ENCODE measurements at places on chromosomes 3 and 15.
A peak's percentile ranks its signal among the peaks of the same experiment; 100 is the strongest.

DNA sequence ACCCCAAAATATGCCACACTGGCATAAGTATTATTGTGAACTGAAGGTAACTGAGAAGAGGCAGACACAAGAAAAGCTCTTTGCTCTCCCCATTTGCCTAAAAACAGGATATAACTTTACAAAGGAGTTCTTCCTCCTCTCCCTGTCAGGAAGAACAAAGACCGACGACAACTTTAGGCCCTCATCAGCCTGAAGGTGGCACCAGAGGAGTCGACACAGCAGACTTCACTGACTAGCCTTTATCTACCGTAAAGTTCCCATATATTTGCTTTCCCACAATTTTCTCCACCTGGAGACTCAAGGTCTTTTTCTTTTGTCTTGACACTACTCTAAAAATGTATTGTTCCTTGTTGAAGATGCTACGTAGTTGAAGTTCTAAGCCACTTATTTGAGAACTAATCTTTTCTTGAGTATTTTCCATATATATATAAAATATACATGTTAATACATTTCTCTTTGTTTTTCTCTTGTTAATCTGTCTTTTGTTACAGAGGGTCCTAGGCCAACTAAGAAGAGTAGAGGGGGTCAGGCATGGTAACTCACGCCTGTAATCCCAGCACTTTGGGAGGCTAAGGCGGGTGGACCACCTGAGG, 16.2 kb upstream of the XIRP1 start:
- peak; percentile 10 for DNase-seq

DNA sequence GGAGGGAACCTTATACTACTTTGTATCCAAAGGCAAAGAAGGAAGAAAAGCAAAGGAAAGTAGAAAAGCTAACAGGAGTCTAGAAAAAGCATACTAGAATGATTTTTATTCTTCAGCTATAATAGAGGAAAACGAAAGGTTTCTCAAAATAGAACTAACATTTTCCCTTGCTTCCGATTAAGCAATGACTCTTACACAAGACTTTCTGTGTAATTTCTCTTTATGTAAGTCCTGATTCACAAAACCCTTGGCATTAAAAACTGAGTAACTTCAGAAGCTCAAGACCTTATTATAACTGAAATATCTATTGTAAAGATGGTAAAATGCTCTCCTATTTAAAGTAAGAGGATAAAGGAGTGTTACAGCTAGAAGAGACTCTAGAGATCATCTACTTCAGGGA, 97.4 kb downstream of the DTWD1 start:
- DNase-seq: peak; percentile 52

DNA sequence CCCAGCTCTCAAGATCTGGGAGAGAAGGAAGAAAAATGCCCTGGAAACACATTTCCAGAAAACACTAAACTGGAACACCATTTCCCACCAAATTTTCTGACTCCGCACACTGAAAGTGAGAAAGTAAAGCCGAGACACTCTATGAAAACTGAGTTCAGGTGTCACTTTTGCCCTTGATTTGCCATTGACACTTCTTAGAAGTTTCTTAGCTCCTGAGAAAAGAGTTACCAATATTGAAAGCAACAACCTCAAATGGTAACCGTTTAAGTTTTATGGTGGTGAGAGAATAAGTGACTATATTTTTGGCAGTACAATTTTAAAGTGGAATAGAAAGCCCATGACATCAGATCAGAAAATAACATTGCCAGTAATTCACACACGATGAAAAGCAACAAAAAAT, 39.0 kb downstream of the CD86 start:
- DNase-seq: no peak

DNA sequence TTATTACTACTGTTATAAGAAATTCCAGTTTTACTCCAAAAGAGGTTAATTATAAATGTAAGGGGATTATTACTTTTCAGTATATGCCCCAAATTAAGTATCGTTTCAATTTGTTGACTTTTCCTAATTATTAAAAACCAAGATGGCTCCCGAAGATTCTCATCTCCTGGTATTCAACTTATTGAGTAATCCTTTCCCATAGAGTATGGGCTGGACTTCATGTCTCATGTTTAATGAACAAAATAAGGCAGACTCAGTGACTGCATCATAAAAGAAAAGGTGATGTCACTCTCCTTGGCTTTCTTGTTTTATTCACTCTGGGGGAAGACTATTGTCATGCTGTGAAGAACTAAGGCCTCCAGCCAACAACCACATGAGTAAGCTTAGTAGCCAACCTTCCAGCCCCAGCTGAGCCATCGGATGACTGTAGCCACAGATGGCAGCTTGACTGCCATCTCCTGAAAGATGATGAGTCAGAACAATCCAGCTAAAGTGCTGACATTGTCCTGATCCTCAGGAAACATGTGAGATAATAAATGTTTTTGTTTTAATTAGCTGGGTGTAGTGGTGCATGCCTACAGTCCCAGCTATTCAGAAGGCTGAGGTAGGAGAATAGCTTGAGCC, 17.3 kb downstream of the IGF2BP2 start:
- no peak for DNase-seq

DNA sequence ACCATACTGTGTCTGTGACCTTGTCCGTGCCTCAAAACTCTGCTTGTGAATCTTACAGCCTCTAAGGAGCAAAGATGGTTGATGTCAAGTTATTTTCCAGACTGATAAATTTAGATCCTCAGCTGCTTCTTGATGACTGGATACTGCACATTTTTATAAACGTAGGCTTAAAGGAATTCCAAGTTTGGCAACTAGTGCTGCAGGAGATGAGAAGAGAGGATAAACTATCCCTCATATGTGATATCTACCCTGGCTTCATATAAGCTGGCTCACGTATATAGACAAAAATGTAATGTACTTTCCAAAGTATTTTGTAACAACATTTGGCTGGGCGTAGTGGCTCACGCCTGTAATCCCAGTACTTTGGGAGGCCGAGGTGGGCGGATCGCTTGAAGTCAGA, 89.6 kb downstream of the GMPS start:
- peak; percentile 15 for DNase-seq

DNA sequence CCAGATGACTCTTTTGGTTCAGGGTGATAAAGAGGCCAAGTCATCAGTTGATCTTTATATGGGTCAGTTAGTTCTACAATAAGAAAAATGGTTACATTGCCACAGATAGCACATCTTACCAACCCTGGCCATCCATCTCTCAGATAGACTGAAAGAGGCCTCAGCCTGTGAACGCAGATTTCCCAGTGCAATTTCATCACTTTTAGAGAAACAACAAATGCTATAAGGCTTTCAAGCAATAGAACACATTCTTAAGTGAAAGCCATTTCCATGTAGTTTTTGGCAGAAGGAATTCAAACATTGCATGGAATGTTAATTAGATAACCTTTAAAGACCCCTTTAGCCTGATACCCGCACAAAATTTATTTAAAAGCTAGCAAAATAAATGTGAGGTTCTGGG, 200.6 kb upstream of the ZBTB20 start:
- DNase-seq: no peak

GRCh38 chr15:65952391-65953053, 83.2 kb downstream of the RAB11A start:
- no peak for DNase-seq

- DNase-seq: no peak
These were observed 4.9 kb downstream of the TMED3 start for GRCh38 chr15:79315623-79316328.

DNA sequence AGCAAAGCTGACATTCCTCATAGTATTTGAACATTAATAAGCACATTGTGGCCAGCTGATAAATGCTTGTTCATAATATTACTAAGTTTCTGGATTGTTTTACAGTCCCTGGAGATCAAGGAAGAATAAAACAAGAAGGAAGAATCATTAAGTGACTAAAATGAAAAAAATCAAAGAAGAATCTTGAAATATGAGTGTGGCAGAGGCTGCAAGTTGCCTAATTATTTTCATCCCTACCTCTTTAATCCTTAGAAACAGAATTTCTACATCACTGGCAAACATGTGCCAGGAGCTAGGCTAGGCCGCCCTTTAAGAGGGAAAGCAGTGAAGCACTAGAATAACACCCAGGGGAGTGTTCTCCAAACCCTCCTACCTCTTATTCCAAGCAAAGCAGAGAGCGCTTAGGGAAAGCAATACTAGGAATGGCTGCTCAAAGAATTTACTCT, 98.9 kb downstream of the MAGI1 start:
- DNase-seq: no peak

DNA sequence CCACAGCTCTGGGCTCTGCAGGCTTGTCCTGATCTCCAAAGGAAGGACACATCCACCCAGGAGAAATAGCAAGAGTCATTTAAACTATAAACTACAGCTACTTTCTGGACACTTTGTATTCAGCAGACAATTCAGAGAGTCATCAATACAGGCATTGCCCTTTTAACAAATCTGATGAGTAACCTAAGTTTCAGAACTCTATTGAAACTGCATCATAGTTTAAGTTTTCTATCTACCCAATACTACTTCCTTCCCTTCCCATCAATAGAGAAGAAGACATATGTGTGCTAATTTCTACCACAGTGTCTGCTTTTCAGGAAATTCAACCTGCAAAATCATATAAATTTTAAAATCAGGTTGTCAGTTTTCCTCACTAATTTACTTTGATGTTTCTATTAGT, 736.5 kb downstream of the IGSF11 start:
- no peak for DNase-seq

GRCh38 chr3:194632809-194633348, 340 bp downstream of the TMEM44 start:
- DNase-seq: no peak

GRCh38 chr3:68817243-68817642, 115.1 kb downstream of the TAFA4 start:
- no peak for DNase-seq

DNA sequence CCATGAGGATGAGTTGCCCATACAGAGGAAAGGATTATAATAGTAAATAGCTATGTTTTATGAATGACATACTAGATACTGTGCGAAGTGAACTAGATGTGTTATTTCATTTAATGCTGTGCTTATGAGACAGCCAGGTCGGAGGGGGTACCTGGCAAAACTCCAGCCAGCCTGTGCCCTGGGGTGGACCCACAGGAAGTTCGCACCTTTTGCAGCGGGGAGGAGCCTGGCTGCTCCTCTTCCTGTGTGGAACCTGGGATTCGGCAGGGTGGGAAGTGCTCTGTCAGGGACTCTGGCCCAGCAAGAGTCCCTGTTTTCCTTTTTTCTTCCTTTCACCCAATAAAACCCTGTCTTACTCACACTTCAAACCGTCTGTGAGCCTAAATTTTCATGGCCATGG, 452.2 kb downstream of the IL5RA start:
- no peak for DNase-seq

- no peak for DNase-seq
These were observed 15.9 kb upstream of the SPTSSB start for GRCh38 chr3:161386991-161387770.

GRCh38 chr3:8482263-8482662, 19.4 kb upstream of the LMCD1 start:
- DNase-seq: no peak

DNA sequence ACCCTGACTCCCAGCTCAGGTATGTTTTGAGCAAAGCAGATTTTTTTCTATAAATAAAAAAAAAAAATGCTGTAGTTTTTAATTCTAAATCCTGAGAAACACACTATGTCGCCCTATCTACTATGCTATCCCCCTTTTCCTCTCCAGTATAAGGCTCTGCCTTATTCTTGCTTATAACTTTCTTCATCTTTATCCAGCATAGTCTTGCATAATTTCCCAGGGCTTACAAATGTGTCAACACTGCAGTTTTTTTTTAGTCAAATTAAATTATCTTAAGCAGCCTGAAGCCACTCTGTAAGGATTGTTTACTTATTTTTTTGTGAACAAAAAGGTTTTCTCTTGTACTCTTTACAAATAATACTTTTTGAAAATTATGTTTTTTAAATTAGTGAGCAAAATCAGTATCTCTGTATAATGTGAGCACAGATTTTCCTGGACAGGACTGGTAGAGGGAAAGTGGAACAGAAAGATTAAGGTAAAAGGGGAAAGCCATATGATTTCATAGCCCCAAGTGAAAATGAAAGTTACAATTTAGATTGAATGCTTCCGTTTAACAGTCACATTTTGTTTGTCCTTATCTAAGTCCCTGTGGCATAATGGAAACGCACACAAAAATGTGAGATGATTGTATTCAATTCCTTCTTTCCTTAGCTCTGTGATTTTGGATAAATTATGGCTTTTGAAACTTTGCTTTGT, 5.6 kb upstream of the PYDC2 start:
- no peak for DNase-seq

Data from AG09319 (cell line).